ENCODE measurements at places on chromosomes 2 and 18.

- no peak for DNase-seq
Measured at GRCh38 chr2:197273485-197273884, 37.1 kb downstream of the ANKRD44 start.

GRCh38 chr2:26557244-26557925 lies 79.5 kb upstream of the OTOF start:
- no peak for DNase-seq

DNA sequence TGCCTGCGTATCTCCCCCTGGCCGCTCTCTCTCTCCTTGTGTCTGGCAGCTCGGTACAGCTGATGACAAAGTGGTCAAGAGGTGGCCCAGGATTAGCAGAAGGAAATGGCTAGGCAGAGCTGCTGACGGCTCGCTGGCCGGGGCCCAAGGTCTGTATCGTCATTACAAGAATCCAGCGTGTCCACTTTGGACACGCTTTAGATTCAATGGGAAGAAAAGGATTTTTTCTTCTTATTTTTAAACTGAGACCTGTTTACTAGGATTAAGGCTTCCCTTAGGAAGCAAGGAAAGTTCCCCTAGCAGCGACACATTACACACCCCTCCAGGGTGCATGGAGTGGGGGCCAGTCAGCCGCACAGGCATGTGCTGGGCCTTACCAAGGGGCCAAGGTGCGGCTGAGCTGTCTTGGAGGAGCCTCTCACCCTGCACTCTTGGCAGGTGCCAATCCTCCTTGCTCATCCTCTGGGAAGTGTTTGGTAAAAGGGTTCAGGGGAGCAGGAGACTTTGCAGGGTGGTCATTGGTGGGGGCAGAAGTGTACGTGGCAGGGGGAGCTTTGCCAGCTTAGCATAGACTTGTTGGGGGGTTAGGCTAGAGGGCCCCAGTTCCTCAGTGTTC lies 76.8 kb downstream of the POLR1A start:
- no peak for DNase-seq

GRCh38 chr2:219648963-219649362 lies 21.5 kb downstream of the SLC4A3 start:
- no peak for DNase-seq

DNA sequence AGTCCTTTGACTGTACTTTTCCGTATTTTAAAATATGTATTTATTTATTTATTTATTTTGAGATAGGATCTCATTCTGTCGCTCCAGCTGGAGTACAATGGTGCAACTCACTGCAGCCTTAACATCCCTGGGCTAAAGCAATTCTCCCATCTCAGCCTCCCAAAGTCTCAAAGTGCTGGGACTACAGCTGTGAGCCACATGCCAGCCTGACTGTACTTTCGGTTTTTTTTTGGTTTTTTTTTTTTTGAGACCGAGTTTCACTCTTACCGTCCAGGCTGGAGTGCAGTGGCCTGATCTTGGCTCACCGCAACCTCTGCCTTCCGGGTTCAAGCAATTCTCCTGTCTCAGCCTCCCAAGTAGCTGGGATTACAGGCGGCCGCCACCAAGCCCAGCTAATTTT lies 28.9 kb upstream of the CCNYL1 start:
- no peak for DNase-seq

- peak; percentile 48 for DNase-seq
Measured at GRCh38 chr2:73984203-73984921, at the start of gene TET3. TET3 (plus strand) TSS chr2:73984910; CDS start chr2:73986404, 1,494 bp downstream.

DNA sequence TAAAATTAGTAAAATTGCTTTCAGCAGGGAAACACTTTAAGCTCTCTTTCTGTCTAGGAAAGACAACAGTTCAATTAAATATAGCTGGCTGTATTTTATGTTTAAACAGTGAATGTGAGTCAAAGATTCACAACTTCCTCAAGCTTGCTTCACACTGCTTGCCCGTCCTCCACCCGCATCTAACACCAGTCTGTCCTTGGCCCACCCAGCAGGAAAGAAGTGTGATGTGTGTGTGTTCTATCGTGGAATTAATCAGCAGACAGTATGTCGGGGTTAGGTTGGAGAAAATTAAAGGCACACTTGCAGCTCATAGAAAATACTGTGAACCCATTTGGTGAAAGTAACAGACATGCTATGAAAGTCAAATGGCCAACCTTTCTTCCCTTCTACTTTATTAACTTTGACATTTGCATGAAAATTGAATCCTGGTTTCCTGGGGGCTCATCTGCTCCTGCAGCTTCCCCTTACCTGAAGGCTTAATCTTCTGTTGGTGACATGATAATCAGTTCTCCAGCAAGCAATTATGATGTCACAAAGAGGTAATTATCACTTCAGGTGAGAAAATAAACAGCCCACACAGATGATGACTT lies 182.0 kb downstream of the UXS1 start:
- DNase-seq: no peak

GRCh38 chr2:30072250-30072842 lies 74.5 kb upstream of the YPEL5 start:
- DNase-seq: no peak

DNA sequence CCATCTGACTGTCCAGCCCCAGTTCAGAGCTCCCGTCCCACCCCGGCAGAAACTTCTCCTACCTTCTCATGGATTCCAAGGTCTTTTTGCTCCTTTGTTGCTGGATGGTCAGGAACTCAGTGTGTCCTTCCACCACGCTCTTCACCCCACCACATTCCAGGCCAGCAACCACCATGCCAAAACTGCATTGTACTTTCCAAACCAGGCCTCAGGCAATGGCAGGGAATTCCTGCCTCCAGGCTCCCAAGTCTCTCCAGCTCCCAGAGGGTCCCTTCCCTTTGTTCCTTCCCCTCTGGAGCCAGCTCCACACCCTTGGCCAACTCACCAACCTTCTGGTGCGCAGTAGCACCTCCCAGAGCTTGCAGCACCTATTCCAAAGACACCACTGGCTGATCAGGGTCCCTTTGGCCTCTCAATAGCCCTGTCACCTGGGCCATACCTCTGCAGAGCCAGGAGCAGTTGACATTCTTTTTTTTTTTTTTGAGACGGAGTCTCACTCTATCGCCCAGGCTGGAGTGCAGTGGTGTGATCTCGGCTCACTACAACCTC lies 8.1 kb downstream of the CHMP1B start:
- DNase-seq: no peak

DNA sequence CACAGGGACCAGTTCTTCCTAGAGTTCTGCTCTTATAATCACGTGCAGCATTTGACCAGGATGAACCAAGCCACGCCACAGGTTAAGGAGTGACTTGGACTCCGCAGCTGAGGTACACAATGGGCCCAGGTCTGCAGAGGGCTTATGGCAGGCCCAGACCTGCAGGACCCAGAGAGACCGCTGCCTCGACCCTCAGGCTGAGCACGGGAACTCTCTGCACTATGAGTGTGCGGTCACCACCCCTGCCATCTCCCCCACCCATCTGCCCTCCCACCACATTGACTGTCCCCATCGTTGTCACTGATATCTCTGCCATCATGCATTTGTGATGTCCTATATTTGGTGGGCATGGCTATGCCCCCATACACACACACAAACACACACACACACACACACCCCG lies 45.7 kb upstream of the HPCAL1 start:
- DNase-seq: no peak

GRCh38 chr2:37880551-37880950 lies 44.5 kb upstream of the RMDN2 start:
- no peak for DNase-seq

GRCh38 chr2:199962203-199962602 lies 6.8 kb downstream of the MAIP1 start:
- DNase-seq: no peak

- no peak for DNase-seq
Measured at GRCh38 chr2:240532031-240532775, 25.6 kb downstream of the ANKMY1 start.

GRCh38 chr2:201406077-201406662 lies 45.1 kb downstream of the TRAK2 start:
- no peak for DNase-seq

GRCh38 chr18:49111191-49111988 lies 160.6 kb upstream of the SMAD7 start:
- DNase-seq: no peak

GRCh38 chr2:19841918-19842693 lies 59.7 kb downstream of the TTC32 start:
- DNase-seq: no peak

GRCh38 chr2:98809116-98809515 lies 78.2 kb upstream of the MGAT4A start:
- DNase-seq: no peak

DNA sequence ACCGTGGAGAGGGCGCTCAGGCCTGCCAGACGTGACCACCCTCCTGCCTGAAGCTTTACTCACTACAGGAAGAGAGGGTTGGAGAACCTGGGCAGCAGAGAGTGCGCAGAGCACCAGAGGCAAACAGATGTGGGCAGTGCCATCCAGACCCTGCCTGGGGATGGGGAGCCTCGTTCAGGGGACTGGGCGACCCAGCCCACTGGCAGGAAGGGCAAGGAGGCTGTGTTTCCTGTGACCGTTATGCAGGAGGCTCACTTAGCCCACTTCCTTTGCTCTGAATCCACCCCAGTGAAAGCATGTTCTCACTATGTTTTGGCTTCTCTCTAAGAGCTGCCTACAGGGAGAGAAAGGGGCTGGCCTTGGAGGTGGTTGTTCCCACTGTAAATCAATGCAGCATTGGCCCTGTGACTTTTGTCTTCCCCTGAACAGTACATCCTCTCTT lies 23.0 kb upstream of the ACKR3 start:
- DNase-seq: no peak

- no peak for DNase-seq
Measured at GRCh38 chr2:138336146-138336545, 165.4 kb upstream of the SPOPL start.

DNA sequence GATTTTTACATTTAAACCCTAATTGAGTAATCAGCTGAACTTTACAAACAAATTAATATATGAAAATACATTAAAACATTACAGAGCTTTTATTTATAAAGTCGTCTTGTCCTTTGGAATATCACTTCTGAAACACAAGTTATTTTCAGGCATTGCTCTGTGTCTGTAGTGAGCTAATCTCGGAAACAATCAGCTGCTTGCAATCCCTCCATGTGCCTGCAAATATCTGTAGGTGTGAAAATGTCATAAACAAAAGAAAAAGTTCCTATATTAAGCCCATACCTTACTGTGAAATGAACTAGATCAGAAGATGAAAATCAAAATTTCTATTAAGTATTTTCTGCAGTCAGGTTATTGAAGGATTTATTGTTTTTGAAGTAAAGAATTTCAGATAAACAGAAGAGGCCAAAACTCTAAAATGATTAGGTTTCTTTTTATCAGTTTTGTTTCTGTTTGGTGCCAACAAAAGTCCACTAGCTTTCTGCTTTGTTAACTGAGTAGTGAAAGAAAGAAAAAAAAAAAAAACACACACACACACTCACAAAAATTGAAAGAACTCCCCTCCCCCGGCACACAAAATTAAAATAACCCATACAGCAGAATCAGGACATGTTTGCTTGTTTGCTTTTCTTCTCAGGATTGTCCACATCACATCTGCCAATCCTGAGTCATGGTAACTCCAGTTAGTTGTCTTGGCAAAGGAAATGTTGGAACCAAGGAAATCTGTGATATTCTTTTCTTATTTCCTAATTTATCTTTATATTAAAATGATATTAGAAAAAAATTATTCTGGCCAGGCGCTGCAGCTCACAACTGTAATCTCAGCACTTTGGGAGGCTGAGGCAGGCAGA lies 627.0 kb upstream of the SLC39A10 start:
- DNase-seq: no peak

DNA sequence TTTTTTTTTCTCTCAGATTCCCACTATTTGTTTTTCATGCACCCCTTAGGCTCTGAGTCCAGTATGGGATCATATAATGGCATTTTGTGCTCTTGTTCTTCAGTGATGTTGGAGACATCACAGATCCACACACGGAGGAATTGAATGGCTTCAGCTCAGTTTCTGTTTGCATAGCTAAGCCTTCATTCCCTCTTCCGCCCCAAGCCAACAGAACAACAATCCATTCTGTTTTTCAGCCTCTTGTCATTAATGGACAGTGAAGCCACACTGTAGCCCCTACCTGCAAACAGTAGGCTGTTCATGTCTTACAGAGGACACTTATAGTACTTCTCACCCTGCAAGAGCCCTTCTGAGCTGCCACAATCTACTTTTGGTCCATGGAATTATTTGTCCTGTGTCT lies 64.0 kb upstream of the ZSWIM2 start:
- DNase-seq: no peak

DNA sequence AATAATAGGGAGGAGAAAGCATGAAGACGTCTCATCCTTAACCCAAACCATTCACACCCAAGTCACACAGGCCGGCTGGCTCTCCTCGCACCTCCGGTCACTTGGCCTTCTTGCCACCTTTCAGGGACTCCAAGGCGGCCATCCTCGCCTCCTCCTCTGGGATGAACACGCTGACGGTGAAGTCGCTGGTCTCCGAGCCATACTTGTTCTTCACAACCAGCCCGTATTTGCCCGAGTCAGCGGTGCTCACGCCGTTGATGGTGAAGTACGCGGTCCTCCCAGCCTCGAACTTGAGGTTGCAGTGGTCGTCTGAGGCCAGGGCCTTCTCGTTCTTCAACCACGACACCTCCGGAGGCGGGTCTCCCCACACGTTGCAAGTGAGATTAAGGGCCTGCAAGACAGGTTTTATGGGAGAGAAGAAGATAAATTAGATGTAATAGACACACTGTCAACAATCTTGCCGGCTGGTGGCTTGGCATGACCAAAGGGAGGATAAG lies 54.3 kb upstream of the LPIN2 start:
- no peak for DNase-seq

- no peak for DNase-seq
Measured at GRCh38 chr2:182942756-182943155, 76.3 kb upstream of the FRZB start.

DNA sequence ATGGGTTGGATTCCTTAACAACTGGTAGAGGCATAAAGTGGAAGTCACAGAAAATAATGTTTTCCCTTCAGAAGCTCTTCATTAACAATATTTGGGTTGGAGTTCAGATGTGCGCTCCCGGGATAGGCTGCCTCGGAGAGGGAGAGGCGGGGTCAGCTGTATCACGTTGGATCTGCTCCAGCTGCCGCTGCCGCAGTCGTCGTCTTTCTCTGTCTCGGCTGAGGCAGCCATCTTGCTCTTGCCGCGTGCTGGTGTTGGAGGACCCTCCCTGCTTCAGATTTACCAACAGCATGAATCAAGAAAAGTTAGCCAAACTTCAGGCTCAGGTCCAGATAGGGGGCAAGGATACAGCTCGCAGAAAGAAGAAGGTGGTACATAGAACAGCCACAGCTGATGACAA lies 35.1 kb downstream of the TANC1 start:
- no peak for DNase-seq

- no peak for DNase-seq
Measured at GRCh38 chr2:238064376-238064775, 3.6 kb downstream of the SCLY start.

DNA sequence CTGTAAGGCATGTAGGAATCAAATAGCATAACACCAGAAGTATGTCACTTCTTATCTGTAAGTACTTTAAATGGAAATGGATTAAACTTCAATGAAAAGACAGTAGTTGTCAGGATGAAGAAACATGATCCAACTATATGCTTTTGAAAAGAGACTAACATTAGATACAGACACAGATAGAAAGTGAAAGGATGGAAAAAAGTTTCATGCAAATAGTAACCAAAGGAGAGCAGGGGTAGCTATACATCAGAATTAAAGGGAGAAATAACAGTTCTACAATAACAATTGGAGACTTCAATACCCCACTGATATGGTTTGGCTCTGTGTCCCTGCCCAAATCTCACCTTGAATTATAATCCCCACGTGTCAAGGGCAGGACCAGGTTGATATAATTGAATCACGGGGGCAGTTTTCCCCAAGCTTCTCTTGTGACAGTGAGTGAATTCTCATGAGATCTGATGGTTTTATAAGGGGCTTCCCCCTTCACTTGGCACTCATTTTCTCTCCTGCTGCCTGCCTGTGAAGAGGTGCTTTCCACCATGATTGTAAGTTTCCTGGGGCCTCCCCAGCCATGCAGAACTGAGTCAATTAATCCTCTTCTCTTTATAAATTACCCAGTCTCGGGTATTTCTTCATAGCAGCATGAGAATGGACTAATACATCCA lies 205.4 kb upstream of the CDH2 start:
- DNase-seq: no peak
